ENCODE measurements at places on chromosomes 6 and 20.

- no peak for DNase-seq
Observed at GRCh38 chr6:52815167-52816092, 11.8 kb upstream of the GSTA1 start.

DNA sequence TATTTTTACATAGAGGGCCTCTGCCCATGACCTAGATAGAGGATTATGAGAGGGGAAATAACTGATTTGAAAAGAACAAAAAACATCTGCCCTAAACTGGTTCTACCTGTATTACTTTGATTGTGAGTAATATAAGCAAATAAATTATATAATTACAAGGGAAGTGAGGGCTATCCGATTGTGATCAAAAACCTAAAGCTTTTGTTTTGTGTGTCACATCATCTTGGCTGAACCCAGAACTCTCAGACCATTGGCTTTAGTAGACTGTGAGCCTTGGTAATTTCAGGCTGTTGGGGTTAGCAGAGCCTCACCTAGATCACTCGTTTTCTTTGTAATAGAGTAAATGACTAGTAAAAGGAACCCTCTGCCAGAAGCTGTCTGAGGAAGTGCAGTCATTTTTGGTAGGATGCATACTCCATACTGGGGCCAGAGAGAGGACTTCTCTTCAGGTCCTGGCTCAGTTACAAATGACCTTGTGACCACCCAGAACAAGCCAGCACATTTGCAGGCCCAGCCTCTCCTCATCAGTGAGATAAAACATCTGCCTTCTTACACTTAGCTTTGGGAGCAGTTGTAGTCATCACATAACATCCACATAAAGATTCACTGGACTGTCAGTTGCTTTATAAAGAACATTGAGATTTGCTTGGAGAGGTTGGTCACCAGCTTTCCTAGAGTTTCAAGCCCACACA, 13.5 kb downstream of the STK35 start:
- DNase-seq, result no peak

GRCh38 chr6:13795041-13795750, 19.2 kb downstream of the MCUR1 start:
- DNase-seq, result peak; percentile 87

DNA sequence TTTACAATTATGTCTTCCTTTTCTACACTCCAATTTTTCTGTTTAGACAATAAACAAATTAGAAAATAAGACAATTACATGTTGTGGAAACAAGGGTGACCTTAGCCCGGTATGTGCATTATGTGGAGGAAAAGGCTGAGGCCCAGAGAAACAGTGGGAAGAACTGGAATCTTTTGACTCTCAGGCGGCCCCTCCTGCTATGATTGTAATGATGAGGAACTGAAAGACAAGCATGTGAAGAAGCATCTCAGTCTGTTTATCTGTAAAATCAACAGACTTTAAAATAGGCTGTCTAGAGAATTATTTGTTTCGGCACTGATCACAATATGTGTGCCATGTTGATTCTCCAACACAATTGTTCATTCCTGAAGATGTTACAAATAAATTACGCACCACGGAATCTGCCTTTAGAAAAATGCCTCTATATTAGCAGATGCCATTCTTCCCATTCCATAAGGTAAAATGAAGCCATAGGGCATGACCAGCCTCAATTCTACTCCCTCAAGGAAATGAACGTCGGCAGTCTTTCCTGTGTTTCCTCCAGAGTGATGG, 1201.6 kb upstream of the CITED2 start:
- no peak for DNase-seq

DNA sequence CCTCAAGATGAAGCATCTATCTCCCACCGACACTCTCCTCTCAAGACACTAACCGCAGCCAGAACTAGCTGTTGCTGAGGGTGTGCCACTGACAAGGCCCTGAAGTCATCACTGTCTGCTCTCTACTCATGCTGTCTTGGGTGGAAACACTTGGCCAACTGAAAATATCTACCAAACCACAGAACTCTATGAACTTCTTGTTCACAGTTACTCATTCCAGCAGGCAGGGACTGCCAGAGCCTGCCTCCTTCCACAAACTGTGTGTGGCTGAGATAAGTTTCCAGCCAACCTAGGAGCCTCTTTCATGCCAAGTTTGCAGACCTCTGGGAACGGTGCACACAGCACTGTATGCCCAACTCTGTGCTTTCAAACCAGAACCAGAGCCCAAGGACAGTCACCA, 45.5 kb upstream of the NXT1 start:
- no peak for DNase-seq

DNA sequence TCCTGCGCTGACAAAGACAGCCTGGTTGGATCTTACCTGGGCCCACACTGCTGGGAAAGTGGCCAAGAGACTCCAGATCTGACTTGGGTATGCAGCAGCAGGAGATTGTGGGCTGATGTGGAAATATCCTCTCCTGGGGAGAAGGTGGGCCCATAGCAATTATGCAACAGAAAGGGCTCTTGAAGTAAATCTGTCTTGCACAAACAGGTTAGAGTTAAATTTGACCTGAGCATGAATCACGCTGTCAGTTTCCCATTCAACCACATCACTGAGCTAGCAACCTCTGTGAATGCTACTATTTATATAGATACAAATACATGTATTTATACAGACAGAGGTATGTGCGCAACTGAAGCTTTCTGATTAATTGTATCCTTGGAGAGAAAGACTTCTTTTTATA, 28.3 kb upstream of the PDYN start:
- DNase-seq, result no peak

- peak; percentile 70 for DNase-seq
Observed at GRCh38 chr20:51624157-51624731, 81.7 kb upstream of the NFATC2 start.

DNA sequence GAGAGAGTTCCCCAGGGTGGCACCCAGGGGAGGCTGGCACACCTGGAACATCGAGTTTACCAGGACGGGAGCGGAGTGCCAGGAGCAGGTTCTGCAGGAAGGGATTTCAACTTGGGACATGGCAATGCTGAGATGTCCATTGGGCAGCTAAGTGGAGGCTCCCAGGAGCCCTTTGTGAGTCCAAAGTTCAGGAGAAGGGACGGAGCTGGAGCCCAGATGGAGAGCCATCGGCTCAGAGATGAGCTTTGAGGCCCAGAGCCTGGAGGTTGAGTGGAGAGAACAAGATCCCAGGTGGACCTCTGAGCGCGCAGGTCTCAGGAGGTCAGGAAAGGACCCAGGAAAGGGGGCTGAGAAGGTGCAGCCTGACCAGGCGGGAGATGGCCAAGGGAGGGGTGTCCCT, 67.5 kb upstream of the AFDN start:
- no peak for DNase-seq

DNA sequence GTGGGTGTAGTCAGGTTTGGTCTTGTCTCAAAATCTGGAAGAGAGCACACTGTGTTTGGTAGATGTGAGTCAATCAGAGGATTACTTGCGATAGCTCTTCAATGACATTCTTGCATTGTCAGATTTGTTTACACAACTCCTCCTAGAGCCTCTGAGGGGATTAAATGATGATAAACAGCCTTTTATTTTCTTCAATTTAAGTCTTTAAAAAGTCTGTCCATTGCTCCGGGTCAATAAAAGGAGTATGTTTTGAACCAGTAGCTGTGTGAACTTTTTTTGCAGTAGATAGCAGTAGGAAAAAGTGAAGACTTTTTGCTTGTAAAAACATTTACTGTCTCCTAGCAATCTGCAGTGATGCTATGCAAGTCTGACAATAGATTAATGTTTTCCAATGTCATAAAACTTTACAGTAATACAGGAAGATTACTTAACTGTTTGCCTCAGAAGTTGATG, 49.9 kb downstream of the GJA1 start:
- DNase-seq, result no peak

- no peak for DNase-seq
Observed at GRCh38 chr6:80163754-80164187, 57.3 kb downstream of the BCKDHB start.

DNA sequence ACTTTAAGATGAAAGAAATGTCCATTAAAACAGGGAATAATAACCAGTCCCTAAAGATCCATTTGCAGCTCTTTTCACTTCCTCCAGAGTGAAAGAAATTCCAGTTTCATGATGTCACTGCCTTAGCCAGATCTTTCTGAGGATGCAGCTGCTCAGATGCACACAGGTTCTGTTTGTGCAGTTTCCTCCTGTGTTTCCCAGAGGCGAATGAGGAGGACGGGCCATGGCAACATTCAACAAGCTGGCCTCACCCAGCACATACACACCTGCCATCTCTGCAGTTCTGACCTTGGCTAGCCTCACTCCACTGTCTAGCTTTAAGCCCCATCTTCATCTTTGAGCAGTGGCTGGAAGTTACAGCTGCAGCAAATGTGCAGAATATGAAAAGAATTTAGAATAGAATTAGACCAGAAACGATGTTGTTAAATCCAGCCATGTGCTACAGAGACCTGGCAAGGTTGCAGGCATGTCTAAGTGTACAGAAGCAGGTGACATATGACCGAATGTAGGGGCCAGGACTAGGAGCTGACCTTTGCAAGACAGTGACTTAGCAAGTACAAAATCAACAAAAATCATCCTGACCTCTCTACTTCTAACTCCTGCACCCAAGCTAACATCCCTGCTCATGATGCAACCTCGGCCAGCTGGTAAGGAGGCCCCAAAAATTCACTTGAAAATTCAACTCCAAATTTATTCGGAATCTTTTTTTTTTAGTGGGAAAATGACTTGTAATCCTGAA, 35.0 kb downstream of the FAM50B start:
- no peak for DNase-seq

DNA sequence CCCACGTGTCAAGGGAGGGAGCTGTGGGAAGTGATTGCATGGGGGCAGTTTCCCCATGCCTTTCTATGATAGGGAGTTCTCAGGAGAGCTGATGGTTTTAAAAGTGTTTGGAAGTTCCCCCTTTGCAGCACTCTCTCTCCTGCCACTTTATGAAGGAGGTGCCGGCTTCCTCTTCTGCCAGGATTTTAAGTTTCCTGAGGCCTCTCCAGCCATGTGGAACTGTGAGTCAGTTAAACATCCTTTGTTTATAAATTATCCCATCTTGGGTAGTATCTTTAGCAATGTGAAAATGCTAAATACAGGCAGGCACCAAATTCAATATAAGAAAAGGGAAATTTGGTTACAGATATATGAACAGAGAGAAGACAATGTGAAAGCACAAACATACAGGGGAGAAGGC, 96.4 kb upstream of the EPHA7 start:
- DNase-seq, result no peak

DNA sequence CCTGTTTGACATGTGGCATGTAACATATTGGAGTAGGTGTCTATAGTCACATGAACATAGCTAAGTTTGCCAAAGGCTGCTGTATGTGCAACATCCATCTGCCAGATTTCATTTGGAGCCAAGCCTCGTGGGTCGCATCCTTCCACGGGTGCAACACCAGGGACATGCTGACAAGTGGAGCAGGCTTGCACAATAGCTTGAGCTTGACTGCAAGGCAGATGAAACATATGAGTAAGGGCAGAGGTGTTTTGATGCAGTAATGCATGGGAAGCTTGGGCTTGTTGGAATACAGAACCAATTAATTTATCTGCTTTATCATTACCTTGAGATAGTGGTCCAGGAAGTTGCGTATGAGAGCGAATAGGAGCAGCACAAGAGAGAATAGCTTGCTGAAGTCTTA, 74.1 kb upstream of the BTN3A2 start:
- DNase-seq, result no peak

GRCh38 chr6:130148181-130148580, 74.6 kb downstream of the SAMD3 start:
- DNase-seq, result no peak

- peak; percentile 55 for DNase-seq
Observed at GRCh38 chr6:159169557-159170332, 545 bp downstream of the FNDC1 start.

DNA sequence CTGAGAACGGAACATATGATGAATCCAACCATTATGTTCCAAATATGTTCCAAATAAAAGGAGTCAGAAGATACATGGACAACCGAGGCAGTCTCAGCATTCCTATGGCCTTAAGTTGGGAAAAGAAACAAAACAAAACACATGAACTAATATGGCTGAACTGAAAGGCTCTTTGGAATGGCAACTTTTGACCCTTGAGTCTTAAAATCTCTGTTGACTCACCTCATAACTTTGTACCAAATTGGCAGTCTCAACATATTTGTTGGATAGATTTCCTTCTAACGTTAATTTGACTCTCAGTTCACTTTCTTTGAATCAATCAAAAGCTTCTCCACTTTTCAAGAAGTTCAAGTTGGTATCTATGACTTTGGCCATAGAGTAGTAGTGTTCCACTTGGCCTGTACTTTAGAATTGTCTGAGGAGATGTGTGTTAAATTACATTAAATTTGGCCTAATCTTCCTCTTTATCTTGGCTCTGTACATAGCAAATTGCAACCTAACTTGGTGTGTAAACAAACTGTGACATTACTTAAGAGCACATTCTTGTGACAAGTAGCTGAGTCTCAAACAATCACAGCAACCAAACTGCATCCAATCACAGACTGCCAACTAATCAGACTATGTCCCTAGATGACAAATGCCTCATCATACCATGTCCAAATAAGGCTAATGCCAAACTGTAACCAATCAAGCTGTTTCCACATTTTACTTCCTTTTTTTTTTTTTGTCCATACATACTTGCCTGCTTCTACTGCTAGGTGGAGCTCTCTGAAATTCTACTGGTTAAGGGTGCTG, 208.8 kb downstream of the BMP2 start:
- DNase-seq, result no peak

- DNase-seq, result peak; percentile 43
Observed at GRCh38 chr20:40110311-40110831, 578.7 kb downstream of the MAFB start.

DNA sequence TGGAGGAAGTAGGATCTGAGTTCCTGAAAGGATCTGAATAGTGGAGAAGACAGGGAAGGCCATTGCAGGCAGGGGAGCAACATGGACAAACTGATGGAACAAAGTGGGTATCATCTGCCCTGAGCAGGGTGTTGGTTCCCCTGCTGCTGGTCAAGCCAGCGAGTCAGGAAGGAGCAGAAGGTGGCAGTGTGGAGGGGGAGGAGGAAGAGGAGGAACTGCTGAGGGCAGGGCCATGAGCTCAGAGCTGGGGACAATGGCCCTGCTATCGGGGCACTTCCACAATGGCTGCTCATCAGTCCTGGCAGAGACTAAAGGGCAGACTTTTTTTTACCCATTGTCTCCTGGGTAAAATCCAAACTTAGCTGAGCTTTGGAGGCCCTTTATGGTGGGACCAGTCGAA, 13.6 kb downstream of the CNBD2 start:
- DNase-seq, result no peak

DNA sequence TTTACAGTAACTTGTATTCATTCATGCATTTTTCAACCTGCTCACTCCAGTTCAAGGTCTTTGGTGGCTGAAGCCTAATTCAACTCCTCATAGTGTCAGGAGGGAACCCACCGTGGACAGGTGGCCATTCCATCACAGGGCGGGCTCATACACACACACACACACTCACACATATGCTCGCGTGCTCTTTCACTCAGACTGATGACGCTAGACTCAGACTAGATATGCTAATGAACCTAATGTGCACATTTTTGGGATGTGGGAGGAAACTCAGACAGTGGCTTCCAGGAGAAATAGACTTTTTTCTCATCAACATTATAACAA, 56.7 kb downstream of the TRIM27 start:
- DNase-seq, result no peak
